ENCODE measurements at places on chromosomes 2 and 18.

GRCh38 chr2:24721470-24721869, 71.7 kb downstream of the PTRHD1 start:
- no peaks in the 10 kb centered on the region for H3K27me3 ChIP-seq
- no peak overlapping the region for H3K27ac ChIP-seq
- peaks cover 8% of the 10 kb centered on the region for H3K4me1 ChIP-seq

DNA sequence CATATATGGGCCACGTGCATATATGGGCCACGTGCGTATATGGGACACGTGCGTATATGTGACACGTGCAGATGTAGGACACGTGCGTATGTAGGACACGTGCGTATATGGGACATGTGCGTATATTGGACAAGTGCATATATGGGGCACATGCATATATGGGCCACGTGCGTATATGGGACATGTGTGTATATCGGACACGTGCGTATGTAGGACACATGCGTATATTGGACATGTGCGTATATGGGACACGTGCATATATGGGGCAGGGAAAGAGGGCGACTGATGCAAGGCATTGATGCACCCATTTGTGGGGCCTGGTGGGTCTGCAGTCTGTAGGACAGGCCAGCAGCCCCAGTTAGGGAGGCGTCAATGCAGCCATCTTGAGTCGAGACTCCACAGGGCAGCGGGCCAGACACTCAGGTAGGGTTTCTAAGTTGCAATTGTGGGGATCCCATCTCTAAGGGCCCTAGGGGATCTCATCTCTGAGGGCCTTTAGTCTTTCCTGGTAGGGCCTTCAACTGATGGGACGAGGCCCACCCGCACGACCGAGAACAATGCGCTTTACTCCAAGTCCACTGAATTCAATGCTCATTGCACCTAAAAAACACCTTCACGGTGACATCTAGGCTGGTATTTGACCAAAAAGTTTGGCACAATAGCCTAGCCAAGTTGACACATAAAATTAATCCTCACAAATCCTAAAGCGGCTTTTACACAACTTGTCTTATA, 92.3 kb upstream of the ZNF516 start:
- H3K4me3 ChIP-seq = no peak overlapping the region
- no peaks in the 10 kb centered on the region for H3K4me1 ChIP-seq
- DNase-seq = no peak

DNA sequence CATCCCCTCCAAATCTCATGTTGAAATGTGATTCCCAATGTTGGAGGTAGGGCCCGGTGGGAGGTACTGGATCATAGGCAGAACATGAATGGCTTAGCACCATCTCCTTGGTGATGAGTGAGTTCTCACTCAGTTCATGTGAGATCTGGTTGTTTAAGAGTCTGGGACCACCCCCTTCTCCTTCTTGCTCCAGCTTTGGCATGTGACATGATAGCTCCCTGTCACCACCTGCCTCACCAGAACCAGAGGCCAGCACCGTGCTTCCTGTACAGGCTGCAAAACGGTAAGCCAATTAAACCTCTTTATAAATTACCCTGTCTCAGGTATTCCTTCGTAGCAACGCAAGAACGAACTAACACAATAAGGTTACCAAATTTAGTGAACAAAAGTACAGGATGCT, 95.4 kb downstream of the ZBTB7C start:
- H3K27ac ChIP-seq = no peak overlapping the region
- H3K4me1 ChIP-seq = no peaks in the 10 kb centered on the region
- H3K4me3 ChIP-seq = no peak overlapping the region
- H3K27me3 ChIP-seq = peaks cover 8% of the 10 kb centered on the region
- DNase-seq = no peak

- peaks cover 9% of the 10 kb centered on the region for H3K4me1 ChIP-seq
- H3K27me3 ChIP-seq = no peaks in the 10 kb centered on the region
- H3K36me3 ChIP-seq = no peaks in the 10 kb centered on the region
- no peak overlapping the region for H3K27ac ChIP-seq
Observed at GRCh38 chr2:164388511-164388910, 232.8 kb downstream of the GRB14 start.

DNA sequence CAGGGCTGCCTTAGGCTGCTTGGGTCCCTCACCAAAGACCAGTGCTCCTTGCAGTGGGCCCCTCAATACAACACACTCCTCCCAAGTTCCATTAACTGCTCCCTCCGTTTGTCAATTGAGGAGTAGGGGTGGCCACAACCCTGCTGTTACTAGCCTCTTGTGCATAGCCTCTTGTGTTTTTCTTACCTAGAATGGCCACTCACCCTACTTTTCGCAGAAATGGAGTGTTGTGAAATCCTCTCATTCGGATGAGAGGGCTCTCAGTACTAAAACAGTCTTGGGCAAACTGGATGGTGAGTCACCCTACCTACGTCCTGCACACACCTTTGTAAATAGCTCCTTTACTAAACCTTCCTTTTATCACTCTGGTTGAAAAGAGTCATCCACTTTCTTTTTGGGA, 253.9 kb downstream of the OSR1 start:
- H3K27me3 ChIP-seq = no peaks in the 10 kb centered on the region
- H3K4me3 ChIP-seq = no peak overlapping the region
- DNase-seq = no peak
- no peaks in the 10 kb centered on the region for H3K36me3 ChIP-seq

- H3K4me1 ChIP-seq = peaks cover 17% of the 10 kb centered on the region
- peak overlapping the region; percentile 83 for H3K4me3 ChIP-seq
- no peaks in the 10 kb centered on the region for H3K27me3 ChIP-seq
- peak; percentile 94 for DNase-seq
Observed at GRCh38 chr18:5237723-5238370, 40.8 kb upstream of the AKAIN1 start.
